ENCODE measurements at places on chromosomes 2 and 18.

- no peak for DNase-seq
Observed at GRCh38 chr2:148643421-148643820, 1.1 kb upstream of the EPC2 start.

DNA sequence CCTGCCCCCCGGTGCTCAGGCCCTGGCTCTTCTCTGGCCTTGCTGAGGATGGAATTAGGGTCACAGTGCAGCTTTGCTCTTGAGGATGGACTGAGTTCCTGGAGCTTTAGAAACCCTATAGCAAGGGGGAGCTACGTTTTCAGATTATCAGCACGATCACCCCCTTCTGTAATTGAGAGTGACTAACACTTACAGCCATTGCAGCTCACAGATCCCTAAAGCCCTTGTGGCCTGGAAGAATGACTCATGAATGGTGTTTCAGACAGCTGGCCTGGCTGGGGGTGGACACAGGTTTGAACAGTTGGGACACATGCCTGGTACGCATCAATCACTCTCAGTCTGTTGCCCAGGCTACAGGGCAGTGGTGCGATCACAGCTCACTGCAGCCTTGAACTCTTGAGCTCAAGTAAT is 79.7 kb upstream of the IGFBP5 start:
- DNase-seq = no peak

DNA sequence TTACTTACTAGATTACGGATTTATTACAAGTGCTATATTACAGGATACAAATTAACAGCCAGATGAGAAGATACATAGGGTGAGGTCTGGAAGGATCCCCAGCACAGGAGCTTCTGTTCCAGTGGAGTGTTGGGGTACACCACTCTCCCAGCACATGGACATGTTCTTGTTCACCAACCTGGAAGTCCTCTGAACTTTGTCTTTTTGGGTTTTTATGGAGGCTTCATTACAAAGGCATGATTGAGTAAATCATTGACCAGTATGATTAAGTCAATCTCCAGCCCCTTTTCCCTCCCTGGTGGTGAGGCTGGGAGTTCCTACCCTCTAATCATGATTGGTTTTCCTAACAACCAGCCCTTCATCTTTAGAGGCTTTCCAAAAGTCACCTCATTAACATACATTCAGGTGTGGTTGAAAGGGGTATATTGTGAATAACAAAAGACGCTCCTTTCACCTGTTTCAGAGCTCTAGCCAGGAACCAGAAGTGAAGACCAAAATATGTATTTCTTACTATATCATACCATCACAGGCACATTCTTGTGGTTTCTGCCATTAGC is 38.3 kb downstream of the APLF start:
- no peak for DNase-seq

- peak; percentile 11 for DNase-seq
Observed at GRCh38 chr2:165796819-165797530, 2.9 kb upstream of the GALNT3 start.

DNA sequence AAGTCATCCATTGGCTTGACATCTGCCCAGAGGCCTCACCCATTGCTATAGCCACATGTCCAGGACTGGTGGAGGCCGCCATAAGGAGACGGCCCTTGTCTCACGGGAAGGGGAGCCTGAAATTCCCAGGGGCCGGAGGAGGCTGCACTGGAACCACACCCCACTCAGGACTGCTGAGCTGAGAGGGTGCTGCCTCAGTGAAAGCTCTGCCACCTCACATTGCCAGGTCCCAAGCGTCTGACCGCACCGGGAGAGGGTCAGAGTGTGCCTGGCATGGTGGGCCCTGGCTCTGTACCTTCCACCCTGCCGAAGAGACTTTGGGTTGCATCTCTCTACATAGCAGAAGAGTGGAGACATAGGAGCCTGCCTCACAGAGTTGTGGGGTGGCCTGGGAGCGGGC is 134.1 kb upstream of the GLI2 start:
- no peak for DNase-seq

GRCh38 chr2:233853353-233853752 is 982 bp downstream of the HJURP start:
- no peak for DNase-seq

DNA sequence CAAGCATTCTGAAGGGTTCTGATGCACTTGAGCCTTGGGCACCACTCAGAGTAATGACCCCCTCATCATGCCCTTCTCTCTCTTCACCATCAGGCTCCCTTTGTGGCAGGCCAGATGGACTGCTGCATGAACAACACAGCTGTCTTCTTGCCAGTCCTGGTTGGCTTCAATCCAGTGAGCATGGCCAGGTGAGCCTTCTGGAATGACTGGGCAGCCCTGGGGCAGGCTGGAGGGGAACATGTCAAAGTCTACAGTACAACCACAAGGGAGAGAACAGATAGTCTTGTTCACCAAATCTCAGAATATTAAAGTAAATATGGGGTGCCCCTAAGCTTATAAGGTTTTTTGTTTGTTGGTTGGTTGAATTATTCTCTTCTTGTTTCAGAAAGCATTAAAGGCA is 4.4 kb downstream of the GCKR start:
- no peak for DNase-seq

- DNase-seq = no peak
Observed at GRCh38 chr2:145028101-145028920, 508.4 kb upstream of the ZEB2 start.

DNA sequence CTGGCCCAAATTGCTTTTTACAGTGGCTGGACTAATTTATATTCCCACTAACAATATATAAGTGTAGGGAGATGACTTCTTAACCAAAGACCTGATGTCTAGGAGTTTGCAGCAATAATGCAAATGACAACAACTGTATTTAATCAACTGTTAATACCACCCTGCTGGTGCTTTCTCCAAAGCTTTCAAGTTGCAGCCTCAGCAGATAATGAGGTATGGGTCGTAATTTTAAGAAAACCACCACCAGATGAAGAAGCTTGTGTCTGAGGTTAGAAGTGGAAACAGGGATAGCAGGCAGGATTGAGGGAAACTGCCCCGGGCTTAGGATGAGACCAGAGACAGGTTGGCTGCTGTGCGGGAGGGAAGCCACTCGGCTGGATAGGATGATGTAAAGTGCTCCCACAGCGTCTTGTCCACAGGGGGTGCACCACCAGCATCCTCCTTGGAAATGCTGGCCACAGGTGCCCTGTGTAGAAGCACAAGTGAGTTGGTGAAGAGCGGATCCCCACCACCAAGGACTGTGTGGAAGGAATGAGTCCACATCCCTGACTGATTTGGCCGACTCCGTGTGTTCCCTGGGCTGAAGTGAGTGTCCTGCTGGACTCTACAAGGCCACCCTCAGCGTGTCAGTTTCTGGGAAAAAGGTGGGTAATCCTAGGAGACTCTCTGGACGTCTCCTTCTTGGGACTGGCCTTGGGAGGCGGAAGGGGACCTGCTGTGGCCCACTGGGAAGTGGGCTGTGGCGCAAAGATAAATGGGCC is 76.1 kb upstream of the SMAD2 start:
- DNase-seq = no peak

- no peak for DNase-seq
Observed at GRCh38 chr2:102356381-102356712, 751 bp downstream of the IL18R1 start.

DNA sequence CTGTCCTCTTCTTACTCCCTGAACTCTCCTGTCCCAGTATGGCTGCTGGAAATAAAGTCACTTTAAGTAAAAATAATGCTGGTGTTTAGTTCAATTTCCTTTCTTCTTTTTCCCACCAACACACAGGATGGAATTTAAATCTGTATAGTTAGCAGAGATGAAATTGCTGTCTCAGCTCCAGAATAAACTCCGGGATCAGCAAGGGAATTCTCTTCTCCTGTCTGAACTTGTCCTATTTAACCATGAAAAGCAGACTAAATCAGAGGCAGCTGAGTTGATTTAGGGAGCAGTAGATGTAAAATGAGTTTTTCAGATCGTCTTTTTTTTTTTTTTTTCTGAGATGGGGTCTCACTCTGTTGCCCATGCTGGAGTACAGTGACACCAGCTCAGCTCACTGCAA is 25.9 kb downstream of the TTLL4 start:
- no peak for DNase-seq

- DNase-seq = no peak
Observed at GRCh38 chr2:112803691-112804521, 19.6 kb upstream of the IL1A start.

DNA sequence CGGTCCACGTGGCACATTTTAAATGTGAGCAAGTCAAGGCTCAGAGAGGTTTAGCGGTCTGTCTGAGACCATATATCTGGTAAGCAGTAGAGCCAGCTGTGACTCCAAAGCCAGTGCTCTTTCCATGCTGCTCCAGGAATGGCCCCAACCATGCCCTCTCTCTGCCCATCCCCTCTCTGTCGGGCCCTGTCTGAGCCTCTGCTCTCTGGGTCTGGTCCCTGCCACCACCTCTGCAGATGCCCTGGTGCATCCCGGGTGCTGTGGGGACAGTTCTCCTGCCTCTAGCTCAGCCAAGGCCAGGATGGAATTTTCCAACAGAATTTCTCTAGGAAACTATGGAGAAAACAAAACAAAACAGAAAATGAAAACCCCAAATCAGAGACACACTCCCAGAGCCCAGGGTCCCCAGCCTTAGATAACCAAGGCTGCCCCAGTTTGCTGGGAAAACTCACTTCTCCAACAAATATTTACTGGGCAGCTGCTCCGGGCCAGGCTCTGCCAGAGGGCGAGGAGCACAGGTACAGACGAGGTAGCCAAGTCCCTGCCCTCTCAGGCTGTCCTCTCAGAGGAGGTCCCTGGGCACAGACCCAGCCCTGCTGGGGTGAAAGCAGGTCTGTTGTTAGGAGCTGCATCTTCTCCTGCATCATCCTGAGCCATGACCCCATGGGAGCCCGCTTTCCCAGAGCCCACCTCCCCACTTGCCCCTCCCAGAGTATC is 9.2 kb downstream of the ADRA2B start:
- DNase-seq = no peak

DNA sequence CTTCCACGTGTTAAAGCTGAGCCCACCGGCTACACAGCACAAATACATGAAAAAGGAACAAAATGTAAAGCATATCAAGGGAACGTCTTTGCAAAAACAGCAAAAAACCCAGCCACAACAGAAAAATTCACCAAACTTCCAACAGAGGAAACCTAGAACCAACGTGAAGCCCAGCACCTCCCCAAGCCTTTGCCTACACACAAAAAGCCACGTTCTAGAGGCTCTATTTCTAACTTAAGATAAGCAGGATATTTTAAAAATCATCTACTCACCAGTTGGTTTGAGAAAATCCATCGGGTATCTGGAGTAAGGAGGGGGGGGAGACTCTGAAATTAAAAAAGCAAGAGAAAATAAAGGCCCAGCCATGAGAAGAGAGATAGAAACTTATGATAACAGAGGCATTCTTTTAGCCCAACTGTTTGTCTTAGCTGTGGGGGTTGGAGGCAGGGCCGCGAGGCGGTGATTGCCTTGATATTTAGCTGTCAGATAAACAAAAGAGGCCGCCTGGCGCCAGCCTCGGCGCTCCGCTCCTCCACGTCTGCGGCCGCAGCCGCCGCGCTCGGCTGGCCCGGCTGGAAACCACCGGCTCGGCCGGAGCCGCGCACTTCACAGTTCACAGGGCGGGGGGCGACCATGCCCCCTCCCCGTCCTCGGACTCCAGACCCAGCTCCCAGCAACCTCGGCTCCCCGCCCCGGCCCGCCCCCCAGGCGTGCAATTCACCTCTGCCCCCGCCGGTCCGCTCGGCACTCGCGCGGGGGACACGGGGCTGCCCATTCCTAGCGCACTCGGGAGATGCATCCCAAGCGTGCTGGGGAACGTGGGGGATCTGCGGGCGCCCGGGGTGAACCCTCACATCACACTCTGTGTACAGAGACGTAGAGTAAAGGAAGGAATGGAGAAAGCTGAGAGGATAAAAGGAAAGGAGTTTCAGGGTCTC is 2.4 kb downstream of the SMAD7 start:
- DNase-seq = no peak

- no peak for DNase-seq
Observed at GRCh38 chr18:53906681-53907080, 317.8 kb downstream of the MBD2 start.

DNA sequence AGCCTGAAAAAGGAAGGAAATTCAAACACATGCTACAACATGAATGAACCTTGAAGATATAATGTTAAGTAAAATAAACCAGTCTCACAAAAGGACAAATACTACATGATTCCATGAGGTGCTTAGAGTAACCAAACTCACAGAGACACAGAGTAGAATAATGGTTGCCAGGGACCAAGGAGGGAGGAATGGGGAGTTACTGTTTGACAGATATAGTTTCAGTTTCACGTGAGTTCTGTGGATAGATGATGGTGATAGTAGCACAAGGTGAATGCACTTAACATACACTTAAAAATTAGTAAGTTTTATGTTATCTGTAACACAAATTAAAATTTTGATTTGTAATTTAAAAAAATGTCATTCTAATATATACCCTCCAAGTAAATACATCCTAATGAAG is 106.9 kb upstream of the ACVR1C start:
- DNase-seq = no peak

DNA sequence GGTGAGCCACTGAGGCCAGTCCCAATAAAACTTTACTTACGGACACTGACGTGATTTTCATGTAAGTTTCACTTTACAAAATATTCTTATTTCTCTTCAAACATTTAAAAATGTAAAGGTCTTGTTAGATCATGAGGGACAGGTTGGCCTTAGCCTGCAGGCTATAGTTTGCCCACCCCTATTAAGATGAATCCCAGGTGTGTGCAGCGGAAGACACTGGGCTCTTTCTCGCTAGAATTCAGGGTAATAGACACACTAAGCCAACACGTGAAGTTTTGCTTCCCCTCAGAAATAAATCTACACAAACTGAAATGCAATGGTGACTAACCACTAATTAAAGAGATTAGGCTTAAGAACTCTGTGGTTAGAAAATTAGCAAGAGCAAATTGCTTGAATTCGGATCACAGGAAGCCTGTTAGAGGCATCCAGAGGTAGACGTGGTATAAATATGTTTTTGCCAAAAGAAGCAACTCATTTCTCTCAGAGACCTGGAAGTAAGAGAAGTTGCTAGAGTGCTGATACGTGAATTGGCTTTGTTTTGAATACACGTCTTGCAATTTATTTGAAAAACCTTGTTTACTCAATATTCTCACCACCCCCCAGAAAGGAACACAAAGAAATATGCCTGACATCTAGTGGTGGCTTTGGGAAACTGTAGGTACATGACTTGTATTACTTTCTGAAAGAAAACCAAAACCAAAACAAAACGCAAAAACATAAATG is 151.6 kb downstream of the DTNB start:
- DNase-seq = no peak

DNA sequence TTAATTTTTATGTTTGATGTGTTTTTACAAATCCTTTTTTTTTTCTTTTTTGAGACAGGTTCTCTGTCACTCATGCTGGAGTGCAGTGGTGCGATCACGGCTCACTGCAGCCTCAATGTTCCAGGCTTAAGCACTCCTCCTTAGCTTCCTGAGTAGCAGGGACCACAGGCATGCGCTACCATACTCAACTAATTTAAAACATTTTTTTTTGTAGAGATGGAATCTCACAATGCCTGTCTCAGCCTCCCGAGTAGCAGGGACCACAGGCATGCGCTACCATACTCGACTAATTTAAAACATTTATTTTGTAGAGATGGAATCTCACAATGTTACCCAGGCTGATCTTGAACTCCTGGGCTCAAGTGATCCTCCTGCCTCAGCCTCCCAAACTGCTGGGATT is 3.2 kb downstream of the NOTO start:
- DNase-seq = no peak

- DNase-seq = no peak
Observed at GRCh38 chr18:9547782-9548181, 66.6 kb downstream of the PPP4R1 start.

GRCh38 chr2:178949584-178949983 is 100.4 kb downstream of the CCDC141 start:
- no peak for DNase-seq

GRCh38 chr2:47187069-47187468 is 32.0 kb upstream of the STPG4 start:
- no peak for DNase-seq

- DNase-seq = no peak
Observed at GRCh38 chr18:6748241-6748640, 18.7 kb downstream of the ARHGAP28 start.
